CD4-positive, alpha-beta T cell treated with Interleukin-21 for 1 hour (primary cell): ENCODE measurements at places on chromosomes 3 and 15.

DNA sequence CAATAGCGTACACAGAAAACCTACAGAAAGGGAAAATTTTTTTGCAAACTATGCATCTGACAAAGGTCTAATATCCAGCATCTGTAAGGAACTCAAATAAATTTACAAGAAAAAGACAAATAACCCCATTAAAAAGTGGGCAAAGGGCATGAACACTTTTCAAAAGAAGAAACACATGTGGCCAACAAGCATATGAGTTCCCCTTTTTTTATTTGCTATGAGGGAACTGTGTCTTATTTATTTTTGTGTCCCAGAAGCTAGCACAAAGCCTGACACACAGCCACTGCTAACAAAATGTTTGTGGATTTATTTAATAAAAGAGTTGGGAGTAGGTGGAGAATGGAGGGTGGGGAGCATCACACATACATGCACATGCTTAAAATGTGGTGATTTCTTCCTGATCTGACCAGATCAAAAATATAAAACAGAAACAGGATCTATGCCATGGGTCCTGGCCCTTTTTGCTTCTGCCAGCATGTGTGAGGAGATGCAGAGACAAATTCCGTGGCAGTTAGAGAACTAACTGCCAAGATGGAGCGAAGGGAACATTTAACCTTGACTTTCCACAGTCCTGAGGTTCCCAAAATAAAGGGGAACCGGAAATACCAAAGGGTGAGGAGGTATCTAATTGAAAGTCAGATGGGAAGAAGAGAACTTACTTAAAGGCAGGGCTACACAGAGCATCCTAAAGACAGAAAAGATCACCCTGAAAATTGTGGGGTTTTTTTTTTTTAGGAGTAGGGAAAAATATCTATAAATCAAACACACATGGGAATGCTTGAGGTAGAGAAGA lies at the start of gene TMEM202:
TMEM202 (plus strand) TSS at position 510 of the 793 bp plus-strand sequence; CDS start at position 532, 22 bp downstream.
- no peak for DNase-seq

- DNase-seq = no peak
Observed at GRCh38 chr3:128492671-128493569, at the start of gene GATA2. TSS of gene GATA2 (minus strand) at chr3:128493201. CDS start at chr3:128487031, 6,170 bp downstream.

DNA sequence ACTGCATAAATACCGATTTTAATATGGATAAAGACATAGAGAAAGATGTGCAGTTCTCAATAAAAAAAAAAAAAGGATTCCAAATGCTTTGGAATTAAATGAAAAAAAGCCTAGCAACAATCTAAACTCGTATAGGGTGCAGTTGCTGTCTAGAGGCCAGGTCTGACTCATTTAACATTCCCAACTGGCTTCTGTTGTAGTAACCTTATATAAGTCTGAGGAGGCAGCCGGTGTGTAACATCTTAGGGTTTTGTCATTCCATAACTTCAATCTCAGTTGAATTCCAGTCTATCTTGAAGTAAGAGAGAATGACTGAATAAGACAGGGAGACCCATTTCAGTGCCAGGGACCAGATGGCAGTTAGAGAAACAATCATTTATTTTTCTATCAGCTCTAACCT lies 6.5 kb downstream of the PDCD10 start:
- DNase-seq = no peak

- DNase-seq = no peak
Observed at GRCh38 chr3:44120721-44121582, 120.7 kb upstream of the TOPAZ1 start.

GRCh38 chr3:163722405-163722804 lies 1355.9 kb downstream of the SI start:
- no peak for DNase-seq

DNA sequence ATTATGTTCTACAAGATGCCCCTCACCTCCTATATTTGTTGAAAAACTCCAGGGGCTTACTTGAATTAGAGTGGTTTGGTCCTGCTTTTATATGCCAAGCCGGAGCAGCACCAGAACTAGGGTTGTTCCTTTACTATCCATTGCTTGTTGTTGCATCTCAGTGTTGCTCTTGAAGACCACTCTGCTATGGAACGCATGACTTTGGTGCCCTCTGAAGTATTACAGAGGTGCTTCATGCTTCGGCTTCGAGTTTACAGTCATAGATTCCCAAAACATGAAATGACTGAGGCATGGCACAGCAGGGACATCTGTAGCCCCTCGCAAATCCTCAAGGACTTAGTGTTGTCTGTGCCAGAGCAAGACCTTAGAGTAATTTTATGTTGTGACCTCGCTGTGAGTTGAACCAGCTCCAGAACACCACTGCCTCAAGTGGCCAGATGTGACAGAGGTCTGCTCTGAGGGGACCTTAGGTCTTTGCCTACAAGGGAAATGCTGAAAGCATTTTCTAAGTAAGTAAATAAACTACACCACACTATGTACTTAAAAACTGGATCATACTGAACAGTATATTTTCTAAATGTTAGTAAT lies 67.2 kb upstream of the SIAH2 start:
- DNase-seq = no peak

GRCh38 chr3:38698760-38699159 lies 49.3 kb upstream of the SCN5A start:
- no peak for DNase-seq

GRCh38 chr3:62375655-62376453 lies 2.5 kb upstream of the FEZF2 start:
- DNase-seq = no peak
